ENCODE measurements at places on chromosomes 3 and 15.

GRCh38 chr3:77475507-77475906 lies 435.6 kb downstream of the ROBO2 start:
- DNase-seq: no peak

GRCh38 chr3:129349791-129350190 lies 71.1 kb downstream of the HMCES start:
- DNase-seq: no peak

DNA sequence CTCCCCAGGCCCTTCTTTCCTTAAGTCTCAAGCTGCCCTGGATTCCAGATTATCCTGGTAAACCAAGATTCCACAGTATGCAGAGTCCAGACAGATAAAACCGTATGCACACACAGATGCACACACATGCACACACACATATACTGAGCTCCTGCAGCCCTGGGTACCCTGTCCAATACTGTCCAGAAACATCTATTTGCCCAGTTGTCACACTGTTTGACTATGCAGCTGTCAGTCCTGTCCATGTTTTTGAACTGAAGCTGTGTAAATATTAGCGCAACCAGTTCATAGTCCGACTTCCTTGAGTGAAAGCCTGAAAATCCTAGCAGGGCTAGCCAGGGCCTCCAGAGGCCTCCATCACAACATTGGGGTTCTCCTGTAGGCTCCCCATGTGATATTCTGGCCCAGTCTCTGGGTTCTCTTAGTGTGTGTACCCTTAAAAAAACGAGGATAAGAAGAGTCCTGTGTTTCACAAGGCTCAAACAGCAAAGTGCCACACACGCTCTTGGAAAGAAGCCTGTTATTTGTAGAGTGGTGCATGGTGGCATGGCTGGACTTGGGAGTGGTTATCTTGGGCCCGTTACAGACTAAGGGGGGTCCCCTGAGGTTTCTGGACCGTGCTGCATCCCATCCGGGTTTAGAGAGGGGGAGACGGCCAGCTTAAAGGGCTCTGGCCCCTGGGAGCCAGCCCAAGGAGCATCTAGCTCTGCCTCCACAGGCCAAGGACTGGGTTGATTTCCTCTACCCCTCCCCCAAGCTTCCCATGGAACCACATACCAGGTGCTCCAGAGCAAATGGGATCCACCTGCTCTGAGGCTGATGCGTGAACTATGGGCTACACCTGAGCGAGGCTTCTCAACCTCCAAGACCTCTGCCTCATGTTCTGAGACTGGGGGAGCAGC lies 108.3 kb downstream of the IQSEC1 start:
- no peak for DNase-seq

DNA sequence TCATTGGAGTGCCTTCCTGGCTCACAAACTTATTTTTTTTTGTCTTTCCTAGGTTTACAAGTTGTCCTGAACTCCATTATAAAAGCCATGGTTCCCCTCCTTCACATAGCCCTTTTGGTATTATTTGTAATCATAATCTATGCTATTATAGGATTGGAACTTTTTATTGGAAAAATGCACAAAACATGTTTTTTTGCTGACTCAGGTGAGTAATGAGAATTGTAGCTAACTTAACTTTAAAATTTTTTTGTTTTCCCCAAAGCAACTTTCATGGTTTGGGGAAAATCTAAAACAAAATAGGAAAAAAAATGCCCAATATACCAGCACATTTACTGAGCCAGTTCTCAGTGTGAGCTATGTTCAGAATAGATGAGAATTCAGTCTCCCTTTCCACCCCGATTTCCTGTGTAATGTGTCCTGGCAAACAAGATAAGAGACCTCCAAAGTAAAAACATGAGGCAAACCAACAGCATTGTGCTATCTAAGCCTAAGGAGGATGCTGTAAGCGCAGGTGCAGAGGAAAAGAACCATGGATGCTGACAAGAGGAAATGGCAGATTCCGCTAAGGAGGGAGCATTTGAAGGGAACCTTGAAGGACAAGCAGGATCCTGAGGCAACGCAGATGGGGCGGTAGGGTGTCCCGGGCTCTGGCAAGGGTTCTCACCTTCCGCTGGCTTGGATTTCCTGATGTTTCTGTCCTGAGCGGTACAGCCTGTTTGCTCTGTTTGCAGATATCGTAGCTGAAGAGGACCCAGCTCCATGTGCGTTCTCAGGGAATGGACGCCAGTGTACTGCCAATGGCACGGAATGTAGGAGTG lies 171.4 kb downstream of the CACNA1D start:
- no peak for DNase-seq

DNA sequence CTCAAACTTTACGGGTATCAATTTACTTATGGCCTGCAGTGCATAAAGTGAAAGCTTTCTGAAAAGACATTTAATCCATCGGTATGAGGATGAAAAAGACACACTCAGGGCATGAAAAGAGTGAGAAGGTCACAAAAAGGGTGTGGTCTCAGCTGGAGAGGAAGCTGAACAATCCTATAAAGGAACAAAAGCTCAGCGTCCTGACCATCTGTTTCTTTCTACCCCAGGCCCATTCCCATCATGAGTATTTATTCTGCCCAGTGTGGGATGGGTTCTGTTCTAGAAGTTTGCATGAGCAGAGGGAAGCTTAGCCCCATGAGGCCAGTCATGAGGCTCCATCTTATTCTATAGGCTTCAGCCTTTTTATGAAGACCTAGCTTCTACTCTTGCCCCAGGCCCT lies 144.6 kb downstream of the LPP start:
- DNase-seq: no peak

- DNase-seq: no peak
These were observed 19.4 kb upstream of the ACAP2 start for GRCh38 chr3:195462308-195462610.

- no peak for DNase-seq
These were observed 458.6 kb upstream of the THRB start for GRCh38 chr3:24953060-24953771.

Data from activated CD4-positive, alpha-beta T cell treated with anti-CD3 and anti-CD28 coated beads for 48 hours (primary cell).